Effector memory CD4-positive, alpha-beta T cell (primary cell): ENCODE measurements at places on chromosomes 11 and 22.

DNA sequence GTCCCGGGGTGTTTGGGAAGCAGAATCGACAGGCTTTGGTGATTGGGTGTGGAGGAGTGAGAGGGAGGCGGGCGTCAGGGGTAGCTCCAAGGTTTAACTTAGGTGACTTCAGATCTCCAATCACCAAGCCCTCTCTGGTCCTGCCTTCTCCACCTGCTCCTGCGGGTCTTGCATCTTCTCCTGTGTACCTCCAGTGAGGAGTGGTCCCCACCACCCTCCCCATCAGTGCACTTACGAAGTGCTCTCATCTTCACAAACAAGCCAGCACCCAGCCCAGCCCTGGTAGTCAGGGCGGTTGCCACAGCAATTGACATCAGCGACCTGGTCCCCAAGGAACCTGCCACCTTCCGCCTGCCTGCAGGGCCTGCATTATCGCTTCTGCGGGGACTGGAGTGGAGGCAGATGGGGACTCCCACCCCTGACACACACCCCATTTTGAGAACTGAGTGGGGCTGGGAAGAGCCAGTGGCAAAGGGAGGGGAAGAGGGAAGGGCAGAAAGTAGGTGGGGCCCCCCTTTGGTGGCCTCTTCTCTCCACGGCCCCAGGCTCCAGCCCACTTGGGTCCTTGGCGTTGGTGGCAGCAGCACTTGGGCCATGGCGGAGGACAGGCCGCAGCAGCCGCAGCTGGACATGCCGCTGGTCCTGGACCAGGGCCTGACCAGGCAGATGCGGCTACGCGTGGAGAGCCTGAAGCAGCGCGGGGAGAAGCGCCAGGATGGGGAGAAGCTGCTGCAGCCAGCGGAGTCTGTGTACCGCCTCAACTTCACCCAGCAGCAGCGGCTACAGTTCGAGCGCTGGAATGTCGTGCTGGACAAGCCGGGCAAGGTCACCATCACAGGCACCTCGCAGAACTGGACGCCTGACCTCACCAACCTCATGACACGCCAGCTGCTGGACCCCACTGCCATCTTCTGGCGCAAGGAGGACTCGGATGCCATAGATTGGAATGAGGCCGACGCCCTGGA is at the start of gene OMP:
TSS of gene OMP (plus strand) at position 595 of the 965 bp plus-strand sequence. CDS start at position 595, 0 bp downstream.
- no peak within 1 kb of the TSS for H3K4me3 ChIP-seq
- no peaks in the 10 kb centered on the region for H3K4me1 ChIP-seq
- H3K36me3 ChIP-seq = no peaks in the 10 kb centered on the region
- H3K27ac ChIP-seq = no peak within 1 kb of the TSS
- DNase-seq = no peak
- no peaks in the 10 kb centered on the region for H3K27me3 ChIP-seq

DNA sequence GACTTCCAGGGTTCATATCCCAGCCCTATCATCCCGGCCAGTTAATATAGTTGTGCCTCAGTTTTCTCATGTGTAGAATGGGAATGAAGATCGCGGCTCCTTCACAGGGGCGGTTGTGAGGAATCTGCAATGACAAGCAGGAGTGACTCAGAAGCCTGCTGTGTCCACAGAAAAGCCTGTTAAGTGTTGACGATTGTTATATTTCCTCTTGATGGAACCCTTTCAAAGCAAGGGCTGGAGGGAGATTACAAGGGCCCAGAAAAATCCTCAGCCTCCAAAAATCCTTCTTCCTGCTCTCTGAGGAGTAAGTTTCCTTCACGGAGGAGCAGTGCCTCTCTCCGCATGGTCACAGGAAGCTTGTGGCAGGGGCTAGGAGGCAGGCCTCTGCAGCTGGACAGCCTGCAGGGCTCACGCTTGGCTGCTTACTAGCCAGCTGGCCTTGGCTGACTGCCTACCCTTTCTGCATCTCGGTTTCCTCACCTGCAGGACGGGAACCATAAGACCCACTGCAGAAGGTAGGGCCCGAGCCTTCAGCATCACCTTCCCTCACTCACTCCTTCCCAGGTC is 63.4 kb downstream of the CACNG2 start:
- no peak overlapping the region for H3K27ac ChIP-seq
- no peaks in the 10 kb centered on the region for H3K36me3 ChIP-seq
- H3K27me3 ChIP-seq = no peaks in the 10 kb centered on the region
- no peak for DNase-seq

- H3K27me3 ChIP-seq = no peaks in the 10 kb centered on the region
- H3K27ac ChIP-seq = no peak overlapping the region
- no peaks in the 10 kb centered on the region for H3K36me3 ChIP-seq
Measured at GRCh38 chr11:60127311-60127811, 38.9 kb downstream of the MS4A2 start.

DNA sequence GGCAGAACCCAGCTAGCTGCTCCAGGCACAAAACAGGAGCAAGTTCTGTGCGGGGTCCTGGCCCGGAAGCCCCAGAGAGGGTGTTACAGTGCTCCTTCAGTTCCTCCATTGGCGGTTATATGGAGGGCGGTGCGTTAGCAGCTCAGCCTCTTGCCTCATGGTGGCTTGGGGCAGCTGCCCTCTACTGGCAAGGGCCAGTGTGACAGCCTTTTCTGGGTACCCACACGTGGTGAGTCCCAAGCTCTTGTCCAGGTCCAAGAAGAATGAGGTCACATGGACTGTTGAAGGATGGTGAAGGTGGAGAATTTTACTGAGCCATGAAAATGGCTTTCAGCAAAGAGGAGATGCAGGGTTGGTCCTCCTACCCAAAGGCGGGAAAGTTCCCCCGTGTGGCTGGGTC is 100.5 kb downstream of the WT1 start:
- H3K27ac ChIP-seq = no peak overlapping the region
- peaks cover 3% of the 10 kb centered on the region for H3K4me1 ChIP-seq
- no peaks in the 10 kb centered on the region for H3K36me3 ChIP-seq
- H3K27me3 ChIP-seq = peaks cover 3% of the 10 kb centered on the region
- no peak for DNase-seq
- H3K4me3 ChIP-seq = no peak overlapping the region

- H3K27me3 ChIP-seq = no peaks in the 10 kb centered on the region
- no peak overlapping the region for H3K4me3 ChIP-seq
- H3K27ac ChIP-seq = no peak overlapping the region
- DNase-seq = no peak
- no peaks in the 10 kb centered on the region for H3K4me1 ChIP-seq
Measured at GRCh38 chr11:9516113-9516512, 55.3 kb downstream of the ZNF143 start.

DNA sequence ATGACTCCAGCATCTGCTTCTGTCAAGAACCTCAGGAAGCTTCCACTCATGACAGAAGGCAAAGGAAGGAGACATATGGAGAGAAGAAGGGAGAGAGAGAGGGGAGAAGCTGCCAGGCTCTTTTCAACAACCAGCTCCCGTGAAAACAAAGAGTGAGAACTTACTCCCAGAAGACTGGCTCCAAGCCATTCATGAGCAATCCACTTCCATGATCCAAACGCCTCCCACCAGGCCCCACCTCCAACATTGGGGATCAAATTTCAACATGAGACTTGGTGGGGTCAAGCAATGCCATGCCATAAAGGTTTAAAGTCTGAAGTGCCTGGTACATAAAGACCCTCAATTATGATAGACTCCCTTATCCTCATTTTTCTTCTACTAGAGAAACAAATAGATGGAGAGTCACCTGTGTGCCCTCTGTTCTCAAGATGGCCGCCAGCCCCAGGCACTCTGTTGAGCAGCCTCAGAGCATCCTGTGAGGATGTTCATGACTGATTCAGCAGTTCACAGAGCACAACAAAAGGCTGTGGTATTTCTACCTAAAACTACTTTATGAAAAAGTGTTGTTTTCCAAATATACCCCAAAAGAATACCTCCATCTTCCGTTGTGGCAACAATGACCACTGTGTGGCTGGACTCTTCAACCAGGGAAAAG is 69.0 kb upstream of the CRTAM start:
- no peak overlapping the region for H3K27ac ChIP-seq
- DNase-seq = no peak

GRCh38 chr22:47030881-47031627 is 268.6 kb downstream of the TBC1D22A start:
- no peaks in the 10 kb centered on the region for H3K27me3 ChIP-seq
- no peaks in the 10 kb centered on the region for H3K4me1 ChIP-seq
- no peak overlapping the region for H3K27ac ChIP-seq
- DNase-seq = no peak
- peaks cover 5% of the 10 kb centered on the region for H3K36me3 ChIP-seq
- H3K4me3 ChIP-seq = no peak overlapping the region

DNA sequence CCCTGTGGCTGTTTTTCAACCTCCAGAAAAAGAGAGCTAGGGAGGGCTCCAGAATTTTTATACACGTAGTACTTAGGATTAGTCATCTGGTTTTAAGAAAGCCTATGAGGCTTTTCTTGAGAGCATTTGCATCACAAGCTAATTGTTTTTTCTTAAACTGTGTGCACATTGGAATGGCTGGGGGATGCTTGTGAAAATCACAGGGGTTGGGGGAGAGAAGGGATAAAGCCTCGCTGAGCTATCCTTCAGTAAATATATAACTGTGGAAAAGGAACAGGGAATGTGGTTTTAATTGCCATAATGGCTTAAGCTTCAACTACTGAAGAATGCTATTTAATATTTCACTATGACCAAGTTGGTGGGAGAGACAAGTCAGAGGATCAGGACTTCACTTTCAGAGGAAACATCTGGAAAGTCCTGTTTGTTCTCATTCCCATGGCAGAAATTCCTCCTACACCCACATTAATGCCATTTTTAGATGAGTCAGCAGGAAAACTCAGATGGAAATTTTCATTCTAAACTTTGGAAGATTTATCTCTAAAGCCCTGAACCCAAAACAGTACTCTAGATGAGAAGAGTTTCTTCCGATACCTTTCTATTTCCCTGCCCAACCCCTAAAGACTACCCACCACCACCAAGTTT is 591.3 kb downstream of the LRRC4C start:
- no peak overlapping the region for H3K27ac ChIP-seq
- no peaks in the 10 kb centered on the region for H3K36me3 ChIP-seq
- no peak overlapping the region for H3K4me3 ChIP-seq
- H3K4me1 ChIP-seq = no peaks in the 10 kb centered on the region
- no peak for DNase-seq

DNA sequence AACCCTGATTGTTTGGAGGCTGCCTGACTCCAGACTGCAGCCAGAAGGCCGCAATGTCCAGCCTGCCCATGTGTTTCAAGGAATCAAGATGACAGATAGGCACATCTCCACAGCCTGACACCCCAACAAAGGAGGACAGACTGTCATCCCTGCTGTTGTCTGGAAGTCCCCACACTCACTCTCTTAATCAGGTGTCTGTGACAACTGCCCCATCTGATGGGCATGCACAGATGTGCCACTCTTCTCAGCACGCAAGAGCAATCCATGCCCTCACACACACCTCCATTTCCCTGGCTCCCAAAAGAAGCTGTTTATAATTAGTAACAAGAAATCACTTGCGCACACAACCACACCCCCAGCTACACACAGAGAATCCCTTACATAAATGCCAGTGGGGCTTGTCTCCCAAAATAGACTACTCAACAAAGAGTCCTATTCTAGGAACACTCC is 117.6 kb downstream of the C11orf58 start:
- DNase-seq = no peak
- H3K36me3 ChIP-seq = peaks cover 4% of the 10 kb centered on the region
- H3K4me1 ChIP-seq = no peaks in the 10 kb centered on the region

GRCh38 chr11:2968341-2968900 is 23.7 kb downstream of the NAP1L4 start:
- H3K4me1 ChIP-seq = no peaks in the 10 kb centered on the region
- H3K27ac ChIP-seq = no peak overlapping the region
- DNase-seq = no peak
- no peak overlapping the region for H3K4me3 ChIP-seq
- no peaks in the 10 kb centered on the region for H3K27me3 ChIP-seq
- H3K36me3 ChIP-seq = peaks cover 96% of the 10 kb centered on the region

DNA sequence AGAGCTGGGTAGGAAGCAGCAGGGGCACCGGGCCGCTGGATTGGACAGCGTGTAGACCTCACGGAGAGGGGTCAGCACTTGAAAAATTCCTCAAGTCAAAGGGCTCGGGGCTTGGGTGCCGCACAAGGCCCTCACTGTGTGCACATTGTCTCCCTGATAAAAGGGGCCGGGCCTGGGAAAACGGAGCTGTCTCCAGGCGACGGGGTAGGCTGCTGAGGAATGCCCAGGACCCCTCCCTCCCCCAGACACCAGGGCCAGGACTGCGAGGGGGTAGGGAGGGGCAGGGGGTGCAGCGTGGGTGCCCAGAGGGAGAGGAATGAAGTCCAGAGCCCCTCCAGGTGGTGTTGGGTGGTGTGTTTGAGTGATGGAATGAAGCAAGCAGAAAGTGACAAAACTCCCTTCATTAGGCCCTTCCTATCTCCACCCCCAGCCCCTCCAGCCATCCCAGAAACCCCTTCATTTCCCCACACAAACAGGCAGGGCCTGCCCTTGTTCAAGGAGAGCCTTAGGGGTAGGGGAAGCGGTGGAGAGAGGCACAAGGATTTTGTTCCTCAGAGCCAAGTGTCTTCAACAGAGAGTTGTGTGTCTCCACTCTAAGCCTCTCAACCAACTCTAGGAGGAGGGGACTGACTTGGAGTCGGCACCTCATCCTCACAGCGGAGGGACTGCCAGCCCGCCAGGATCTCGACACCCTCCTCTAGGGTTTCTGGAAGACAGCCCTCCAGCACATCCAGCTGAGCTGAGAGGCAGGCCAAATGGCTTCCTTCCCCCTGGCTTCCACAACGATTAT is 63.9 kb downstream of the SYN3 start:
- no peaks in the 10 kb centered on the region for H3K36me3 ChIP-seq
- DNase-seq = no peak
- H3K4me1 ChIP-seq = no peaks in the 10 kb centered on the region
- H3K27me3 ChIP-seq = no peaks in the 10 kb centered on the region

- H3K27me3 ChIP-seq = no peaks in the 10 kb centered on the region
- H3K36me3 ChIP-seq = no peaks in the 10 kb centered on the region
- H3K4me3 ChIP-seq = no peak overlapping the region
- no peaks in the 10 kb centered on the region for H3K4me1 ChIP-seq
- DNase-seq = no peak
Measured at GRCh38 chr11:80844110-80844819, 1403.4 kb upstream of the TENM4 start.

- H3K36me3 ChIP-seq = no peaks in the 10 kb centered on the region
- no peak overlapping the region for H3K27ac ChIP-seq
- H3K4me3 ChIP-seq = no peak overlapping the region
- no peaks in the 10 kb centered on the region for H3K4me1 ChIP-seq
Measured at GRCh38 chr11:90288212-90288821, 65.5 kb upstream of the CHORDC1 start.

GRCh38 chr22:16933291-16934282 is 74.4 kb downstream of the GAB4 start:
- H3K36me3 ChIP-seq = no peaks in the 10 kb centered on the region
- no peak overlapping the region for H3K27ac ChIP-seq
- H3K4me1 ChIP-seq = no peaks in the 10 kb centered on the region
- no peak for DNase-seq
- peaks cover 2% of the 10 kb centered on the region for H3K27me3 ChIP-seq

DNA sequence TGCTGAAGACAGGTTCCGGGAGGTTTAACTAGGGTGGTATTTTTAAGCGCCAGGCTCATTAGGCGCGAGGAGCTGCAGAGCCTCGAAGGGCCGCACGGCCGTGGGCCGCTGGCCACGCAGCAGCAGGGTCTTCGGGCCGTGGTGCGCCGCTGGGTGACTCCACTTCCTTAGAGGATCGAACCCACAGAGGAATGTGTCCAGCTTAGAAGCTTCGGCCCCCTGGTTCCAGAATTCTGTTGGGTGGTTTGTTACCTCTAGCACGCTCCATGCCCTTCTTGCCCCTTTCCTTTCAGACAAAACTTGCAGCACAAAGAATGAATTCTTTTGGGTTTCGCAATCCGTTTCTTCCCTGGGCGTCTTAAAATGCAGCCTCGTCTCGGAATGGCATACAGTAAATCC is 773 bp upstream of the PATL1 start:
- H3K4me1 ChIP-seq = peaks cover 15% of the 10 kb centered on the region
- peak; percentile 1 for DNase-seq
- H3K27me3 ChIP-seq = no peaks in the 10 kb centered on the region
- peak overlapping the region; percentile 97 for H3K27ac ChIP-seq
